Activated CD4-positive, alpha-beta T cell treated with anti-CD3 and anti-CD28 coated beads, Interleukin-2, amount 10 ng/mL, durations not matched to agents 24 days and 14 days (primary cell): ENCODE measurements at places on chromosomes 2 and 18.

GRCh38 chr2:201777869-201778268 lies 2.9 kb downstream of the ALS2 start:
- no peak for DNase-seq

DNA sequence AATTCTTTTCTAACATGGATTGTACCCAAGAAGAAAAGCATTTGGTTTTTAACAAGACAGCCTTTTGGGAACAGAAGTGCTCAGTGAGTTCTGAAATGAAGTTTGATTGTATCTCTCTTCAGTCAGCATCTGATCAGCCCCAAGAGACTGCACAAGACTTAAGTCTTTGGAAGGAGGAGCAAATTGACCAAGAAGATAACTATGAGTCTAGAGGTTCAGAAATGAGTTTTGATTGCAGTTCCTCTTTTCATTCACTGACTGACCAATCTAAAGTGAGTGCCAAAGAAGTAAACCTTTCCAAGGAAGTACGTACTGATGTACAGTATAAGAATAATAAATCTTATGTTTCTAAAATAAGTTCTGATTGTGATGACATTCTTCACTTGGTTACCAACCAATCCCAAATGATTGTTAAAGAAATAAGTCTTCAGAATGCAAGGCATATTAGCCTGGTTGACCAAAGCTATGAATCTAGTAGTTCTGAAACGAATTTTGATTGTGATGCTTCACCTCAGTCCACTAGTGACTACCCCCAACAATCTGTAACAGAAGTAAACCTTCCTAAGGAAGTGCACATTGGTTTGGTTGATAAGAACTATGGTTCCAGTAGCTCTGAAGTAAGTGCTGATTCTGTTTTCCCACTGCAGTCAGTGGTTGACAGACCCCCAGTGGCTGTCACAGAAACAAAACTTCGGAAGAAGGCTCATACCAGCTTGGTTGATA lies 31.2 kb downstream of the ZDBF2 start:
- DNase-seq, result no peak

GRCh38 chr2:43193652-43194120 lies 32.7 kb downstream of the ZFP36L2 start:
- DNase-seq, result no peak

DNA sequence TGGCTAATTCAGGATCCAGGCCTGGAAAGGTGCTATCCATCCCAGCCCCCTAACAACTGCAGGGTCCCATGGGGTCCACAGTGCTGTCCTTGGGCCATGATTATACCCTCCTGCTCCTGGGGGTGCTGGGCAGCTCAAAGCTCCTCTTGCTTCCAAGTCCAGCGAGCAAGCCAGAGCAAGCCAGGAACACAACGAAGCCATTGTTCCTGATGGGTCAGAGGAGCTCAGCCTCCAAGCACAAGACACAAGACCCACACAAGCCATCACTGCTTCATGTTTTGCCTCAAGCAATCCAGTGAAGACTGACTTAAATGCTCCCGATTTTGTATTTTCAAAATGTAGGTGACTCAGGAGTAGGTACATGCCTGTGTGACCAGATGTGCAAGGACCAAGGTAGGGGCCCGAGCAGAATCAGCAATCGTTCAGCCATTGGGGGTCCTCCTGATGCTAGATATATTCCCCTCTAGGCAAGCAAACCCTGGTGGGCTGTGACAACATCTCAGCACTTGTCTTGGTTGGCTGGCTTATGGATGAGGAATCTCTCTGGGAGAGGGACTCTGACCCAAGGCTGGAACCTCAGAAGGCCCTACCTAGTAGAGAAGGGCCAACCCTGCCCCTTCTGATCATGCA lies 90.8 kb downstream of the EPAS1 start:
- no peak for DNase-seq
